ENCODE measurements at places on chromosomes 1 and 21. TPM values are rescaled to one million over a fixed set of nuclear protein-coding genes. Genes with fewer than 3 reads are reported as not detected.

CD1B gene
- not detected for total RNA-seq

CFHR3 gene
- total RNA-seq, result not detected

RNU1-3 gene
- total RNA-seq, result 3,022 TPM

OR2L13 gene
- total RNA-seq, result not detected

All from smooth muscle cell of the coronary artery (primary cell).